Urinary bladder (tissue), 4 donors: ENCODE measurements at places on chromosomes 13 and 19. TPM values are rescaled to one million over a fixed set of nuclear protein-coding genes. Genes with fewer than 3 reads are reported as not detected.

Gene KCNC3
- 0.79 TPM for total RNA-seq

Gene TMEM190
- total RNA-seq = not detected

Gene KIR2DL4
- not detected for total RNA-seq

Gene LILRB5
- 4.2 TPM for total RNA-seq

Gene PRMT1
- total RNA-seq = 121 TPM

Gene FLT1
- 37.5 TPM for total RNA-seq

Gene CYP2F1
- total RNA-seq = not detected

Gene SYNE4
- 0.58 TPM for total RNA-seq

Gene IL11
- total RNA-seq = 0.42 TPM

Gene ZNF419
- 16.1 TPM for total RNA-seq

Gene ANGPTL4
- 1.3 TPM for total RNA-seq

Gene ZFP28
- 16.2 TPM for total RNA-seq

Gene SCAMP4
- total RNA-seq = 16.2 TPM

Gene CNN1
- total RNA-seq = 558 TPM

Gene NCLN
- 10.5 TPM for total RNA-seq

Gene NLRP7
- total RNA-seq = not detected

Gene CCDC9
- 8.0 TPM for total RNA-seq

Gene COX7A1
- 15.1 TPM for total RNA-seq

Gene CAMSAP3
- total RNA-seq = 0.90 TPM

Gene KLHL1
- total RNA-seq = 0.26 TPM

Gene ZNF614
- 21.1 TPM for total RNA-seq

Gene TEX101
- not detected for total RNA-seq

Gene SELENOV
- 0.37 TPM for total RNA-seq

Gene KIR2DL3
- not detected for total RNA-seq

Gene ZNF57
- total RNA-seq = 5.1 TPM

Gene EPN1
- total RNA-seq = 23.4 TPM

Gene TLE2
- total RNA-seq = 14.1 TPM

Gene FAM124A
- 1.9 TPM for total RNA-seq

Gene MISP
- 1.4 TPM for total RNA-seq

Gene FOSB
- total RNA-seq = 10.4 TPM

Gene ZNF442
- total RNA-seq = 13.4 TPM

Gene ZNF816
- 27.4 TPM for total RNA-seq

Gene ZNF525
- total RNA-seq = 23.1 TPM

Gene GGN
- total RNA-seq = not detected

Gene NCR1
- 0.32 TPM for total RNA-seq

Gene SLC7A9
- total RNA-seq = 0.79 TPM

Gene METTL21C
- 0.69 TPM for total RNA-seq

Gene TMEM161A
- 8.8 TPM for total RNA-seq

Gene UBE2M
- total RNA-seq = 31.0 TPM

Gene HNRNPM
- 63.7 TPM for total RNA-seq

Gene LAIR1
- 11.8 TPM for total RNA-seq

Gene BRSK1
- 9.7 TPM for total RNA-seq

Gene DNAAF3
- total RNA-seq = 0.37 TPM

Gene FXYD1
- total RNA-seq = 26.9 TPM

Gene KCTD4
- total RNA-seq = 0.26 TPM

Gene ZNF441
- 37.7 TPM for total RNA-seq

Gene B3GNT8
- 0.69 TPM for total RNA-seq

Gene LRP3
- total RNA-seq = 14.4 TPM

Gene FGF22
- total RNA-seq = not detected

Gene STAP2
- total RNA-seq = 14.4 TPM

Gene CLIP3
- total RNA-seq = 8.5 TPM
